CD4-positive, alpha-beta T cell (primary cell): ENCODE measurements at places on chromosomes 11 and 22.

DNA sequence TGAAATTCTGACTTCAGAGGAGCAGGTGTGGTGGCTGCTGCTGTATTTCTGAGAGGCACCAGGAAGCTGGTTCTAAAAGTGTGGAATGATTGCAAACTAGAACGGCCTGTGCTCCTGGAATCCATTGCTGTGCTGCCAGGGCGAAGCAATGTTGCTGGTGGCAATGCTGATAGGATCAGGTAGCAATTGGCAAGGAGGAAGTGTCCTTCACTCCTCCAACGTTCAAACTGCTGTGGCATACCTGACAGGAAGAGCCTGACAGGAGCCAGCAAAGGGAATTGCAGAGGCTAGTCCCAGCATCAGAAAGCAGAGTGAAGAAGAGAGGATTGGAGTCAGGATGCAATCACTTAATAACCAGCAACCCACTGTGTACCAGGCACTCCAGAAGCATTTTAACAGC, 118.2 kb downstream of the FAR1 start:
- no peaks in the 10 kb centered on the region for H3K4me1 ChIP-seq
- H3K36me3 ChIP-seq, result no peaks in the 10 kb centered on the region
- no peak overlapping the region for H3K27ac ChIP-seq
- no peak for DNase-seq
- H3K4me3 ChIP-seq, result no peak overlapping the region

GRCh38 chr22:33832558-33833151, 87.6 kb downstream of the LARGE1 start:
- no peak for DNase-seq
- no peaks in the 10 kb centered on the region for H3K4me1 ChIP-seq
- no peak overlapping the region for H3K4me3 ChIP-seq
- H3K36me3 ChIP-seq, result no peaks in the 10 kb centered on the region

DNA sequence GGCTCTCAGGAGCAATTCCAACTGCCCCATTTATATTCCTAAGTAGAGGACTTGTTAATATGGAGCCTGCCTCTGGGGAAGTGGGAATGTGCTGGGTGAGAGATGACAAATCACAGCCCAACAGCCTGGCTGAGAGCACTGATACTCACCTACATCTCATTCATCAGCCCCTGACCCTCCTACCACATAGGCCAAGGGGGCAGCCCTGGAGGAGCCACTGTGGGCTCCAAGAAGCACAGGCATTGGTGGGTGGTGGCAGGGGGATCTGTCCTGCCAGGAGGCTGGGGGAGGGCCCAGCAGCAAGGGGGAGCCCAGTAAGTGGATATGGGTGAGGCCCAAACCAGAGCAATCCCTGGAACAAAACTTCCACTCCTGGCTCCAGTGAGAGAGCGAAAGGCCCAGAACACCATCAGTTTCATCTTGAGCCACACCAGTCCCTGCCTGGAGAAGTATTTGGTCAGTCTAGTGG, 79.7 kb downstream of the BUD13 start:
- H3K4me3 ChIP-seq, result no peak overlapping the region
- H3K36me3 ChIP-seq, result no peaks in the 10 kb centered on the region
- no peak overlapping the region for H3K27ac ChIP-seq
- H3K4me1 ChIP-seq, result no peaks in the 10 kb centered on the region

DNA sequence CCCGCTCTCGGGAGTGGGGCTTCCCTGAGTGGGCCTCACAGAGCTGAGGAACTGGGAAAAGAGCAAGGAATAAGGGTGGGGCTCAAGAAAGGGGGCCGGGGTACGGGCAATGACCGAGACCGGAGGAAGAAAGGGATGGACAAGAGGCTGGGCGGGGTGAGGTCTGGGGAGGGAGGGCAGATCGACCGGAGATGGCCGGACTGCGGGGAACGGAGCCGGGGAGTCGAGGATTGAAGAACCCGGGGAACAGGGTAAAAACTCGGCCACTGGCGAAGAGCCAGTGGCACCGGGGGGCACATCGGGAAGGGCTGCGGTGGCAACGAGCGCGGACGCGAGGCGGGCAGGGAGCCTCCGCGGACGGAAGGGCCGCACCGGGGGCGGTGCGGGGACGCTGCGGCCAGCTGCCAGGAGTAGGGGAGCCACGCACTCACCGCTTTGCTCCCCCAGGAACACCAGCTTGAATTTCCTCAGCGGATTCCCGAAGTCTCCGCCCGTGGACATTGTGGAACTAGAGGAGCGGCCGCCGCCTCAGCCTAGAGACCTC, 667 bp downstream of the RAB6A start:
- no peaks in the 10 kb centered on the region for H3K36me3 ChIP-seq
- DNase-seq, result peak; percentile 2
- peak overlapping the region; percentile 82 for H3K27ac ChIP-seq

GRCh38 chr22:24937114-24937513, 9.4 kb downstream of the LHFPL7 start:
- H3K27me3 ChIP-seq, result peaks cover 8% of the 10 kb centered on the region
- H3K36me3 ChIP-seq, result no peaks in the 10 kb centered on the region
- H3K4me3 ChIP-seq, result no peak overlapping the region
- no peak for DNase-seq
- H3K27ac ChIP-seq, result no peak overlapping the region
